ENCODE measurements at places on chromosomes 2 and 18. TPM values are rescaled to one million over a fixed set of nuclear protein-coding genes. Genes with fewer than 3 reads are reported as not detected.

The ACTR2 gene
- 193 TPM for total RNA-seq

The GRP gene
- not detected for total RNA-seq

The TMEM169 gene
- 0.85 TPM for total RNA-seq

The DARS1 gene
- 79.0 TPM for total RNA-seq

The PSMA8 gene
- total RNA-seq: not detected

The SKA1 gene
- total RNA-seq: 18.0 TPM

The PLCL1 gene
- 0.51 TPM for total RNA-seq

The KHK gene
- total RNA-seq: 4.8 TPM

The IMPACT gene
- 24.8 TPM for total RNA-seq

Data from dermis blood vessel endothelial cell (primary cell).